Left lung (tissue), 14 donors: ENCODE measurements at places on chromosomes 16 and 17. TPM values are rescaled to one million over a fixed set of nuclear protein-coding genes. Genes with fewer than 3 reads are reported as not detected.

SLC6A4 gene
- total RNA-seq: 51.1 TPM

SLC13A2 gene
- total RNA-seq: not detected

KRT26 gene
- not detected for total RNA-seq

GJD3 gene
- 3.0 TPM for total RNA-seq

CIITA gene
- total RNA-seq: 38.1 TPM

GAST gene
- not detected for total RNA-seq

- no peak overlapping the region for H3K4me3 ChIP-seq
- H3K36me3 ChIP-seq: peaks cover 81% of the 10 kb centered on the region
- H3K4me1 ChIP-seq: no peaks in the 10 kb centered on the region
- DNase-seq: no peak
Observed at GRCh38 chr16:16124438-16124837, 98.9 kb downstream of the ABCC6 start.

DNA sequence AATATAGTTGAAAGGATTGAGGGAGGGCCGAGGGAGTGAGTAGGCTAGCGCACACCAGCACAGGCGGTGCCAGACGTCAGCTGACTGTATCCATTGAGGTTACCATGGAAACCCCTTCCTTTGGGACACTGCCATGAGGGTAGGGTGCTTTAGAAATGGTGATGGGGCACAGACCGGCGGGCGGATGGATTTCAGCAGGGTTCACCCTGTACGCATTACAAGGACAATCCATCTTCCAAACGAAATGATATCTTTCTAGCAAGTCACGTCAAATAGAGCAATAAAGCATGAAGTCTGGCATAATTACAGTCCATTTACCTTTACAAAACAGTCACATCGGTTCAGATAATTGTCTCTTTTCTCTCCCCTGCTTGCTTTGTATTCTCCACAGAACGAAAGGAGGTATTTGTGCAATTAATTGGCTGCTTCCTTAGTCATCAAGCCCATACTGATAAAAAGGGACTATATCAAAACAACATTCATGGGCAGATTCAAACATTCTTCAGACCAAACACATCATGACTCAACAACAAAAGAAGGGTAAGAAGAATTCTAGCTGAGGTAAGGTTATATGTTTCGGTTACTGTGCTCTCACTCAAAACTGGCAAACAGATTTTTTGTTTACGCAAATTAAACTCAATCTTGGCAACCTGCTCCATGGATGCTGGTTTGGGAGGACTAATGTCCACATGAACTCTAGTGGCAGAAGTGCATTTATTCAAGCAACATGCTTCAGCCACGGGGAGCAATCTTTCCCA is 140.6 kb downstream of the CDK5R1 start:
- H3K4me3 ChIP-seq: no peak overlapping the region
- no peaks in the 10 kb centered on the region for H3K36me3 ChIP-seq
- H3K4me1 ChIP-seq: peaks cover 2% of the 10 kb centered on the region
- H3K27me3 ChIP-seq: no peaks in the 10 kb centered on the region
- DNase-seq: no peak
- H3K27ac ChIP-seq: no peak overlapping the region

DNA sequence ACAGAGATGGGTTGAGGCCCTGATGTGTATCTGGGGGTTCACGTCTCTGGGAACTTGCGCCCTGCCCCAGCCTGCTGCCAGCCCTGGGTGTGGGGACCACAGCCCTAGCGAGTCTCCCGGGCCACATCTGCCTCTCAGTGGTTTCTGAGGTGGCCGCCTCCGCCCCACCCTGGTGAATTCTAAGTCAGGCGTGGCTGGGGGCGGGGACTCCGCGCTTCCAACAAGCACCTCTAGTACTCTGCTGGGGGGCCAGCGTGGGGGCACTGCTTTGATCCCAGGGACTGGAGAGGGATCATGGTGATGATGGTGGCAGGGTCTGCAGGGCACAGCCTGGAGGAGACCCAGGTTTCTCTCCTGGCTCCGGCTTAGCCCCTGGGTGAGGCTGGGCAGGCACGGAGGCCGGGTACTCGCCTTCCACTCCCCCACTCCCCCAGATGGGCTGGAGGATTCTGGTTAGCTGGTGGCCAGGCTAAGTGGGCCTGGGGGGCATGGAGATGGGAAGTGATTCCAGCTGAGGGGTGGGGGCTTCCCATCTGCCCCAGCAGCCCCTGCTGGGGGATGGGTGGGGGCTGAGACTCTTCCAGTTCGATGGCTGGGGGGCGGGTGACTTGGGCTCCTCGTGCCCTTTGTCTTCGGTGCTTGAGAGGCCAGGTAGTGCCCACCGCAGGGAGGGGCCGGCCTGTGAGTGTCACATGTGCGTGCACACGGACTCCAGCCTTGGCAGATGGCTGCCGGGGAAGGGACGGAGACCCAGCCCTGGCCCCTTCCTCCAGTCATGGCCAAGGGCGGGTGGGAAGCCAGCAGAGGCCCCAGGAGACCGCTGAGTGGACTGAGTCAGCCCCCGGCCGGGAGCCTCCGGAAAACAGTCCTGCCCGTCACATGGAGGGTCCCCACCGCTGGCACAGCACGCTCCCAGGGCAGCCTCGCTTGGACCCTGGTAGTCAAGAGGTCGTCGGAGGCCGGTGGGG is 3.9 kb downstream of the GLIS2 start:
- no peak for DNase-seq
- no peak overlapping the region for H3K27ac ChIP-seq
- no peaks in the 10 kb centered on the region for H3K27me3 ChIP-seq
- H3K4me1 ChIP-seq: peaks cover 45% of the 10 kb centered on the region
- H3K36me3 ChIP-seq: no peaks in the 10 kb centered on the region
- H3K4me3 ChIP-seq: no peak overlapping the region

DNA sequence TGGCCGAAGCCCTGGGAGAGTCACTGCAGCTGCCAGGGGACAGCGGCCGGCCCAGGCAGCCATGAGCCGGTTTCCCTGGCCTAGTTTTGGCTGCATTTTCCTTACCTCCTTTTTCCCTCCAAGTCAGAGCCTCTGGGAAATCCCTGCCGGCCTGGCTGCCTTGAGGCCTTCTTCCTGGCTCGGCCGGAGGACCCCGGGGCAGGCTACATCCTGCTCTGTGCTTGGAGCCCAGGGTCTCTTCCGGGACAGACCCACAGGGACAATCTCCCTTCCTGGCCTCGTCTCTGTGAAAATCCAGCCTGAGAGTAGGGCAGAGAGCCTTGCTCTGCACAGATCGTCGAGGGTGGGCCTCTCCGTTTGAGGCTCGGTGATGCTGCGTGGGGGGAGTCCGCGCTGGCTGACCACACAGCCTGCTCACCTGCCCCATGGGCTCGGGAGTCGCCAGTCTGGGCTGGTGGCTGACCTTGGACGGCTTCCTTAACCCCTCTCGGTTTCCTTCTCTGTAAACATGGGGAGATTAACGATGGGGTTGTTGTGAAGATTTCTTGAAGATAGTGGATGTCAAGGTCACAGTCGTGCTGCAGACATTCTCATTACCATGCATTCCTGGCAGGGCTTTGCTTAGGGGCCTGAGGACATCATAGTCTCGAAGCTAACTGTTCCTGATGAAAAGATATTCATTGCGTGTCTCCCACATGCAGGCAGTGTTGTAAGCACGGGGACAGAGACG is 34.8 kb upstream of the CIBAR2 start:
- DNase-seq: peak; percentile 44
- H3K27me3 ChIP-seq: no peaks in the 10 kb centered on the region
- H3K4me1 ChIP-seq: peaks cover 4% of the 10 kb centered on the region
- H3K4me3 ChIP-seq: no peak overlapping the region

DNA sequence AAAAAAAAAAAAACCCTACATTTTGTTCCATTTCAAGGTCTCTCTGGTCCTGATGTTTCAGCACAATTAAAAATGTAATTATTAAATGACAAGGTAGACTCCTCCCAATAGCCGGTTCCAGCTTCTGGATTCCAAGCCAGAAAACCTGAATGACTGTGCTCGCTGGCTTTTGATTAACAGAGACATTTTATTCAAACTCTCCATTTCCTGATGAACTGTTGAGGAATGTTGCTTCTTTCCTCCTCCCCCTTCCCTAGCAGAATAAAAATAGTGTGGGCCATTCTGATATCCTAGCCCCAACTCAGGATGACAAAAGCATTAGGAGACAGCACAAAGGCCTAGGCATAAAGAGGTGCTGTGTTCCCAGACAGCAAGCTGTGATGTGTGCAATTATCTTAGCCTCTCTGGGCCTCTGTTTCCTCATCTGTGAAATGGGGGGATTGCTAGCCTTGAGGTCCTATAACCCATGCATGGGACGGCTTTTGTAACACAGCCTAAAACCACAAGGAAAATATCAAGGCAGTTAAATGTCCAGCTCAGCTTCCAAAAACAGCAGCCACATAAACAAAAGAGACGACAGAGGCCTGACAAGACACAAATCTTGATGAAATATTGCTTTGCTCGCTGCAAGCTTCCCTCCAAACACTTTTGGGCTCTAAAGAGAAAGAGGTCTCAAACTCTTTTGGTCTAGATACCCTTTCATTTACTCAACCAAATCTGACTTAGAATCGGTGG is 127.2 kb upstream of the RCVRN start:
- DNase-seq: no peak
- no peak overlapping the region for H3K4me3 ChIP-seq
- H3K36me3 ChIP-seq: no peaks in the 10 kb centered on the region
- no peaks in the 10 kb centered on the region for H3K4me1 ChIP-seq
- peaks cover 2% of the 10 kb centered on the region for H3K27me3 ChIP-seq
- H3K27ac ChIP-seq: no peak overlapping the region

GRCh38 chr16:62194828-62195227 is 158.6 kb upstream of the CDH8 start:
- no peak for DNase-seq
- H3K4me1 ChIP-seq: no peaks in the 10 kb centered on the region
- H3K36me3 ChIP-seq: no peaks in the 10 kb centered on the region
- no peaks in the 10 kb centered on the region for H3K27me3 ChIP-seq
- no peak overlapping the region for H3K4me3 ChIP-seq

GRCh38 chr17:56152874-56153602 is at the start of gene ANKFN1:
Gene ANKFN1 (plus strand): TSS chr17:56153475. CDS start chr17:56212668, 59,193 bp downstream.
- H3K27me3 ChIP-seq: no peaks in the 10 kb centered on the region
- no peaks in the 10 kb centered on the region for H3K4me1 ChIP-seq
- no peak within 1 kb of the TSS for H3K4me3 ChIP-seq
- DNase-seq: no peak
- H3K36me3 ChIP-seq: no peaks in the 10 kb centered on the region
- H3K27ac ChIP-seq: no peak within 1 kb of the TSS

DNA sequence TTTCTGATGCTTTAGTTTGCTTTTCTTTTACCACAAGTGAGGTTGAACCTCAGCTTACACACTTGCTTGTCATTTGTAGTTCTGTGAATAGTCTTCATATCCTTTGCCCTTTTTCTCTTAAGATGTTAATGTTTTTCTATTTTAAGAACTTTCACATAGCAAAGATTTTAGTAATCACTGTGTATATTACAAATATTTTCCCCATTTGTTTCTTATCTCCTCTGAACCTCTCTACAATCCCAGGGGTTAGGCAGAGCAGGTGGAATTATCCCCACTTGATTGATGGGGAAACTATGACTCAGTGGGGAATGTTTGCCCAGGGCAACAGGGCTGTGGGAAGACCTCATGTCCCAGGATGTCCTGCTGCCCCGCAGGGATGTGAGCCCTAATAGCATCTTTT is 11.7 kb upstream of the MYH3 start:
- H3K27me3 ChIP-seq: no peaks in the 10 kb centered on the region
- DNase-seq: no peak
- no peak overlapping the region for H3K4me3 ChIP-seq
- no peaks in the 10 kb centered on the region for H3K4me1 ChIP-seq
- H3K36me3 ChIP-seq: peaks cover 7% of the 10 kb centered on the region
- H3K27ac ChIP-seq: no peak overlapping the region

DNA sequence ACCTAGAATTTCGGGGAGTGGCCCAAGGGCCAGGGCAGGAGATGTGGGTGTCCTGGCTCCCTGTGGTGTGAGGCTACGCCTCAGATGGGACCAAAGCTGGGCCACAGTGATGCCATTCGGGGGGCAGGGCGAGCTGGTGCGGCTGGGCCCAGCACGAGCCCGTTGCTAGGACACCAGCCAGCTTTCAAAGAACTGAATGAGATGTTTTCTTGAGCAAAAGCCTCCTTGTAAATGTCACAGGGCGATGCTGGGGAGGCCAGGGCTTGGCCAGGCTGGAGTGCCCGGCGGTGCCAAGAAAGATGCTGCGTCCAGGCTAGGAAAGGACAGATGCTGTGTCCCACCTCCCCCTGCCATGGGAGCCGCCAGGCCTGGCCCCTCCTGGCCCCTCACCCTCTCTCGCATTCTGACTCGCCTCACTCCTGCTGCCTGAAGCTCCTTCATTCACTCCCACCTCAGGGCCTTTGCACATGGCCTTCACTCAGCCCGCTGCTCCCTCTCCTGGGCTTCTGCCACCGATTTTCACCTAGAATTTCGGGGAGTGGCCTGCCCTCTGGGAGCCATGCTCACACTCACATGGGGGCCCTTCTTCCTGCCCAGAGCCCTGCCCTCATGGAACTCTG is 39.1 kb downstream of the CPNE2 start:
- no peak for DNase-seq
- H3K27ac ChIP-seq: no peak overlapping the region
- peaks cover 11% of the 10 kb centered on the region for H3K4me1 ChIP-seq
- H3K27me3 ChIP-seq: no peaks in the 10 kb centered on the region

DNA sequence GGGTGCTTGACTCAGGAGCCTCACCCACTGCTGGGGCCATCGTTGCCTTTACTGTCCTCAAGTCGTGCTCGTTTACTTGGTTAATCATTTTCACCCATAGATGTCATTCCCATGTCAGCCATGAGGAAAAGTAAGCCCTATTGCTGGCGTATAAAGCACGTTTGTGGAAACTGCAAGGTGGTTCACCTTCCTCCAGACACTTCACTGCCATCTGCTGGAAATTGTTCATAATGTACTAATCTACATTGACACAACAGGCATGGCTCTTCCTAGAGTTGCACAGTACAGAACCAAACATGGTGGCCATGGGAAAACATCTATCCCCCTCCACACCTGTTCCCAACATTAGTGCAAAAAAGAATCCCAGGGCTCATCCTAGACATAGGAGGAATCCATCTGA is 116.6 kb downstream of the ZNF18 start:
- H3K36me3 ChIP-seq: no peaks in the 10 kb centered on the region
- H3K4me1 ChIP-seq: no peaks in the 10 kb centered on the region
- no peak for DNase-seq
- H3K4me3 ChIP-seq: no peak overlapping the region
- H3K27me3 ChIP-seq: no peaks in the 10 kb centered on the region
- no peak overlapping the region for H3K27ac ChIP-seq

- H3K4me3 ChIP-seq: no peak overlapping the region
- no peaks in the 10 kb centered on the region for H3K27me3 ChIP-seq
- peak; percentile 23 for DNase-seq
- H3K4me1 ChIP-seq: no peaks in the 10 kb centered on the region
Observed at GRCh38 chr16:49470513-49470991, 96.9 kb downstream of the C16orf78 start.

- H3K27me3 ChIP-seq: peaks cover 29% of the 10 kb centered on the region
- no peaks in the 10 kb centered on the region for H3K4me1 ChIP-seq
- no peaks in the 10 kb centered on the region for H3K36me3 ChIP-seq
- no peak overlapping the region for H3K4me3 ChIP-seq
- no peak for DNase-seq
Observed at GRCh38 chr17:76994237-76994637, 126.0 kb downstream of the MGAT5B start.

- H3K4me3 ChIP-seq: no peak overlapping the region
- no peak overlapping the region for H3K27ac ChIP-seq
- no peaks in the 10 kb centered on the region for H3K36me3 ChIP-seq
- no peak for DNase-seq
- H3K27me3 ChIP-seq: no peaks in the 10 kb centered on the region
Observed at GRCh38 chr16:24102209-24102660, 153.9 kb upstream of the CACNG3 start.
